ENCODE measurements at places on chromosomes 5 and 9.
A peak's percentile ranks its signal among the peaks of the same experiment; 100 is the strongest.

- DNase-seq, result peak; percentile 15
Measured at GRCh38 chr5:38634568-38635369, 78.3 kb upstream of the LIFR start.

GRCh38 chr9:121914604-121915303 lies 178.4 kb downstream of the TTLL11 start:
- no peak for DNase-seq

- DNase-seq, result peak; percentile 94
Measured at GRCh38 chr5:28328681-28329080, 1290.3 kb upstream of the CDH9 start.

DNA sequence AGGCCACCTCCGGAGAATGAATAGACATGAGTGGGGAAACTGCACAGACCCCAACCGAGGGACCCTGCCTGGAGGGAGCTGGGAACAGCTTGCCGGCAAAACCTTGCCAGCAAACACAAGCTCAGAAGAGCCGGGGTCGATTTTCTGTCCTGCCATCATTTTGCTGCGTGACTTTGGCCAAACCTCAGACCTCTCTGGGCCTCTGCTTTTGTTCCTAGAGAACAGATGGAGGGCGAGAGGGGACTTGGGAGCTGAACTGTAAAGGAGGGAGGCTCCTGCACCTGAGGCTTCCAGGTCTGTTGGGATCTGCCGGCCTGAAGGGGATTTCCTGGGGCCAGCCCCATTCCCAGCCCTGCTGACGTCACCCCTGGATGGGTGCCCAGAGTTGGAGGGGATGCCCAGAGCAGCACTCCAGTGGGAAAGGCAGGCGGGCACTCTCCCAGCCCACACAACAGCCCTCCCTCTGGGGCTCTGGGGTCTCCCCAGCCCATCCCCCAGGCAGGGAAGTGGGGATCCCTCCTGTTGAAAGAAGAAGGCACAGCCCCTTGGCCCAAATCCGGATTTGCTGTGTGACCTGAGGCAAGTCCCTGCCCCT lies 40.4 kb upstream of the SYNPO start:
- peak; percentile 82 for DNase-seq

- no peak for DNase-seq
Measured at GRCh38 chr5:34562791-34563190, 93.3 kb upstream of the RAI14 start.

DNA sequence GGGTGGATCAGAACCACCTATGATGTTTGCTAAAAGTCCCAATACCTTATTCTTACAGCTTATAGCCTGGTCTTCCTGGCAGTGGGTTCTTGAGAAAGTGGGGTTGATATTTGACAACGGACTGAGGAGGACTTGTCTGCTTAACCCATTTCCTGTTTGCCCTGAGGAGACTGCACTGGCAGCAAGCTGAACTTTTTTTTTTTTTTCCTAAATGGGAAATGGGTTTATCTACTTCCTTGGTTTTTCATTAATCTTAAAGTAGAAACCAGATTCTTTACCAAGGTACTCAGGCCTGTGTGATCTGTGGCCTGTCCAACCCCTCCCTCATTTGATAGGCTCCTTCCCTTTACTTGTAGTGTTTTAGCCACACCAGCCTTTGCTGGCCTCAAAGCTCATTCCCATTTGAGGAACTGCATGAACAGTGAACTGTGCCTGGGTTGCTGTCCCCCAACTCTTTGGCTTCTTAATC lies 47.1 kb downstream of the C9orf57 start:
- no peak for DNase-seq

DNA sequence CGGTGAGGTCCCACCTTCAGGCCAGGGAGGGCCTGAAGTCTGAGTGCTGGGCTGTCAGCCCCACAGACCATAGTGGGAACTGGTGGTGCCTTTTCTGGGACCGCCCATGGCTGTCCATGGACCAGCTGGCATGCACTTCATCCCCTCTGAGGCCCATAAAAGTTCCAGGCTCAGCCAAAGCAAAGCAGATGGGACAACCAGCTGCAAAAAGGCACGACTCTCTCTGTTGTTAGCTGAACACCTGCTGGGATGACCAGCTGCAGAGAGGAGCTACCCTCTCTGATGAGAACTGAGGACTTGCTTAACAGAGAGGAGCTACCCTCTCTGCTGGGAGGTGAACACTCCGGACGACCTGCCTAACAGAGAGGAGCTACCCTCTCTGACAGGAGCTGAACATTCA lies 844.3 kb upstream of the DMAC1 start:
- no peak for DNase-seq

GRCh38 chr5:133309984-133310621 lies 258.3 kb downstream of the HSPA4 start:
- DNase-seq, result no peak

- DNase-seq, result no peak
Measured at GRCh38 chr5:168401880-168402279, 84.4 kb upstream of the RARS1 start.

- DNase-seq, result no peak
Measured at GRCh38 chr9:134069480-134070399, 1.9 kb upstream of the BRD3 start.

- DNase-seq, result peak; percentile 12
Measured at GRCh38 chr9:97895695-97896332, 26.5 kb downstream of the TRMO start.

DNA sequence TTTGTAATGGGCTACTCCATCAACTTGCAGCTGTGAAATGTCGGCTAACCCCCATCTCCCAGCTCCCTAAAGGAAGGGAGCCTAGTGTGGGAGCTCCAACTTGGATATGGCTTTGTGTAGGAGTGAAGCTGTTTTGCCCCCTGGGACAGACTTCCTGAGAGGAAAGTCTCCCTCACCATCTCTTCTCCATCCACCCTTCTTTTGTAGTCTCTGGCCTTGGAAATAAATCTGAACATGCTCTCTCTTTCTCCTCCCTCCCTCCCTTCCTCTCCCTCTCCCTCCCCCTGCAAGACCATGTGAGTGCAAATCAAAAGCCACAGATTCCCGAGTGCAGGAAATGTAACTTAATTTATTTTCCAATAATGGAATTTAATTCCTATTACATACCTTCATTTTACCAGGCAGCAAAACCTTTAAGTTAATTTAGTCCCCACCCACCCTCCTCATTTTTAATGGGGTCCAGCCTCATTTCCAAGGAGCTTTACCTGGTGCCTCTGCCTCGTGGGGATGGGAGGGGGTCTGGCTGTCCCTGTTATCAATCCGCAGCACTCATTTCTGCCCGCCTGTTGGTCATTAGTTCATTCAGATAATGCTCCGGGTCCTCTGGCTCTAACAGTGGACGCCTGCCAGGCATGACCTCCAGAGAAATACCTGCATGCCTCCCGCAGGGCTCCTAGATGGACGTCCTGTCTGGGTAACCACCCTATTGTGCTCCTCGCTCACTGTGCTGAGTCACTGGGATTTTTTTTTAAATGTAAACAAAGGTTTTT lies 122.9 kb upstream of the TAF11L2 start:
- DNase-seq, result no peak

- peak; percentile 22 for DNase-seq
Measured at GRCh38 chr9:29211580-29212396, 1638.5 kb upstream of the C9orf72 start.

- DNase-seq, result no peak
Measured at GRCh38 chr5:666816-667498, 26.2 kb downstream of the TPPP start.

DNA sequence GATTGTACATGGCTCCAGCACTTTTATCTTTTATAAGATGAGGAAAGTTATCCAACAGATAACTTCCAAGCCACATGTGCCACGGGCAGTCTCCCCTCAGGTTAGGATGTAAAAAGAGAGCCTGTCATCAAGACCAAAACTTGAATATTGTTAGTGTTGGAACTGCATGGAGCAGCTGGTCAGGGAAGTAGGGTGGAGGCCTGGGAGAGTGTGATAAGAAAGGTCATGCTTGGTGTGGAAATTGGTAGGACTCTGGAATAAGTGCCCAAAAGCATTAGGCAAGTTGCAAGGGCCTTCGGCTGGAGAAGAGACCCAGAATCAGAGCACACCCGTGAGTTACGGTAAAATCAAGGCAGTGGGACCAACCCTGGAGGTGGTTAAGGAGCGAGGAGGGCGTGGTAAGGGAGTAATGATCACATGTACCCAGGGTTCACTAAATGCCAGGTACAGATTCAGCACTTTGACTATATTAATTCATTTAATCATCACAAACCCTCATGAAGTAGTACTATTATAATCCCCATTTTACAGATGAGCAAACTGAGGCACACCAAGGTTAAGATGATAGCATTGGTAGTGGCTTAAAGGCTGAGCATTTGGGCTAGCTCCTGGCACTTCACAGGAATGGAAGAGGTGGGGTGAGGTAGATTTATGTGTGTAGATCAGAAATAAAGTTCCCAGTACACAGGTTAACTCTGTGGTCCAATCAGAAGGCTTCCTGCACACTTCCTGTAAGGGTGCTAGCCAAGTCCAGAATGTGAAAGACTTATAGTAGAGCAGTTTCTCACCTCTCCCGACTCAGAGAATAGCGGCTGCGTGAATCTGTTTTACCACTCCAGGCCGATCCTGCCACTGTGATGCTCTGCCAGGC lies 96.5 kb upstream of the ZNF608 start:
- DNase-seq, result no peak

Measured in fibroblast of skin of right biceps (primary cell).